ENCODE measurements at places on chromosomes 2 and 18.

DNA sequence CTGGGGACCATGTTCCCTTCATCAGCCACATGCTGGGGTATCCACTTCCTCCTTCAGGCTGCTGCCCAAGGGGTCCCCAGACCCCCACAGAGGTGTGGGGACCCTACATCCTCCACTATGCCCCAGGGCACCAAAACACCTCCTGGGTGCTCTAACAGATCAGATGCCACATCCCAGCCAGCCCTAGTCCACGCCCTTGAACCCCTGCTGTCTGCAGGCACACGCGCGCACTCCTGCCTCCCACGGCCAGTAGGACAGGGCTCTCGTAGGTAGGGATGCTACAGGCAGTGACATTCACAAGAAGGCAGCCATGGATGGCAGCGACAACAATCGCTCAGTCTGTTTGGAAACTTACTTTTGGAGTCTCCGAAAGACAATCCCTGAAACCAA, 3.0 kb upstream of the GPC1 start:
- DNase-seq: no peak

DNA sequence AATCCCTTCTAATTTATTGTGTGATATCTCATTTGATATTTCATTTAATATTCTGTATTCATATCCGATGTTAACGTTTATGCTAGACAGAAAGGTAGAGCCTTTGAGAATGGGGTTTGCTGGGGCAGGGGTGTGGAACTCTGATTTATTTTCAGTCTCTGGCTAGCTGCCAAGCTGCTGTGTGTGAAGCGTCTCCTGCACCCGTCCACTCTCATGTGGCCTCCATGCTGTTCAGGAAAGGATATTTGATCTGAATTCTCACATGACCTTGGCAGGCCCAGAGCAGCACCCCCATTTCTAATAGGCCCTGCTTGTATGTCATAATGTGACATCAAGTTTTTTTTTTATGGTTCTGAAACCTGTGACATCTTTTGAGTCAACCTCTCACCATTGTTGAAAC, 1.6 kb downstream of the IL1R1 start:
- DNase-seq: no peak

- peak; percentile 85 for DNase-seq
Measured at GRCh38 chr2:231612456-231613330, 20.0 kb downstream of the TEX44 start.

- DNase-seq: no peak
Measured at GRCh38 chr2:1830936-1831619, 86.8 kb upstream of the PXDN start.

GRCh38 chr2:65539633-65540032, 107.2 kb upstream of the SPRED2 start:
- DNase-seq: no peak

GRCh38 chr2:161166538-161167409, 6.5 kb downstream of the TANK start:
- DNase-seq: peak; percentile 52

Data from activated T-helper 1 cell treated with anti-CD3 and anti-CD28 coated beads, Interleukin-2, amount 50 U/mL, for 16 hours (primary cell).